ENCODE measurements at places on chromosomes 5 and 9. TPM values are rescaled to one million over a fixed set of nuclear protein-coding genes. Genes with fewer than 3 reads are reported as not detected.

Gene PLPP7
- total RNA-seq: 4.1 TPM

Gene CARTPT
- not detected for total RNA-seq

Gene GABBR2
- total RNA-seq: 0.53 TPM

Gene SYNPO
- total RNA-seq: 6.8 TPM

Gene LAMC3
- 12.2 TPM for total RNA-seq

Gene PCDHGA5
- 7.0 TPM for total RNA-seq

Gene BAG1
- 46.8 TPM for total RNA-seq

Gene TTC23L
- total RNA-seq: 1.3 TPM

Gene GPR151
- not detected for total RNA-seq

All from urinary bladder (tissue), 4 donors.